Stomach (tissue), 19 donors: ENCODE measurements at places on chromosomes 7 and 10.

DNA sequence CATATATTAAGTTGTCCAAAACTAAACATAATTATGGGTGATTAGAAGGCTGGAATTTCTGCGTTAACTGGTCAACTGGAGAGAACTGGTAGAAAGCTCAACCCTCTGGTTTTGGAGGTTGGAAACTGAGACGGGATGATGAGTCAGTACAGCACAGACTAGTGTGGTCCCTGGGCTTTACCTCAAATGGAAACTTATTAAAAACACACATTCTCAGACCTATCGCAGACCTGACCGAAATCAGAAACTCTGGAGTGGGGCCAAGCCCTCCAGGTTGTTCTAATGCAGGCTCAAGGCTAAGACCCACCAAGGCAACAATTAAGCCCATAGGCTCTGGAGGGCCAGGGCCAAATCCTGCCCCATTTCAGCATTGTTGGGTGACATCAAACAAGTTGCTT lies 136.9 kb downstream of the KCNMA1 start:
- no peak for DNase-seq

GRCh38 chr10:48509974-48510692 lies 94.7 kb downstream of the ARHGAP22 start:
- DNase-seq: no peak

DNA sequence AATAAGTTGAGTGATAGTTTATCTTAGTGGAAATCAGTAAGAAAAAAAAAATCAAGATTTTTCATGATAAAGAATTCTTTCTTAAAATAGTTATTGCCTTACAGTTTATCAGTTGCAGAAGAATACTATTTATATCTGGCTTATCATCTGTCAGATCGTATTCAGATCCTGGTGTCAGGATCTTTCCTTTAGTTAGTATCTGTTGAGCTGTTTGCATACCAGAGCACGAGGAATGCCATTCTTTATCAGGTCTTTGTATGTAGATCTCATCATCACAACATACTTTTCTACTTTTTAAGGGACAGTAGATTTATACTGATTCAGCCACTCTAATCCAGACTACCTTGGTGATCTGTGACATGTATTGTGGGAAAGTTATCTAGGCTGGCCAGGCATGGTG lies 12.5 kb downstream of the ENO4 start:
- DNase-seq: no peak

DNA sequence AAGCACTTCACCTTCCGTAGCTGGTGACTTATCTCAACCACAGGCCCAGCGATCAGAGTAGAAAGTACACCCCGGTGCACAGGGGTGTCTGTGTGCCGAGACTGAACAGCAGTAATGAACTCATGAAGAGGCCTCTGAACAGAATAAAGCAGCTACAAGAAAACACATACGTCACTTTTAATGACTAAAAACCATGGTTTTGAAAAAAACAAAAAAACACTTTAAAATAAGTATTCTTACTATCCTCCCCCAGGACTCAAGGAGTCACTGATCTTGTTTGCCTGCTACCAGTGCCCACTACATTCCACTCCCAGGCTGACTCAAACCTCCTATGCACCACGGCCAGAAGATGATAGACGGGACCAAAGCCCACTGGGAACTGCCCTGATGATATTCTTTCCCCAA lies 53.8 kb downstream of the NCAPG2 start:
- no peak for DNase-seq

DNA sequence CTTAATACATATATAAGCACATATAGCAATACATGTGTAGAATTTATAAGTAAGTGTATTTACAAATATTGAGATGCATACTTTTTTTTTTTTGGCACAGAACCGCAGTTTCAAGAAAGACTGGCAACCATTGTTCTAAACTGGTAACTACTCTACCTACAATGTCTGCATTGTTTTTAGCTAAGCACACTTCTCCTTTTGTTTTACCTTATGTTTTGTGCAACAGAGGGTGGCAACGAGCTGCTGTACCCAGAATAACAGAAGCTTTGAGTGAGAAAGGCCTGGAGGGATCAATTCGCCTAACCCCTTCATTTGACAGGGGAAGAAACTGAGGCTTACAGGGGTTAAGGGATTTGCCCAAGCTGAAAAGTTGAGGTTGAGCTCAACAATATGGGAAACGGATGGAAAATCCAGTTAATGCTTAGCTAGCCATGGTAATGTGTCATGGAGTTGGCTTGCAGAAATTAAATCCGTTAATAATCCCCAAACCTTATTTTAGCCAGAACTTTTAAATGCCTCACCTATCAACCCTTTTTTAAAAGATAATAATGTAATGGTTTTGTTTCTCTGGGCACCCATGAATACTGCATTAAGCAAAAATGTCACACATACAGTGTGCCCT lies 25.5 kb downstream of the FZD1 start:
- no peak for DNase-seq

- peak; percentile 29 for DNase-seq
These were observed 204.4 kb downstream of the DIP2C start for GRCh38 chr10:484925-485661.

DNA sequence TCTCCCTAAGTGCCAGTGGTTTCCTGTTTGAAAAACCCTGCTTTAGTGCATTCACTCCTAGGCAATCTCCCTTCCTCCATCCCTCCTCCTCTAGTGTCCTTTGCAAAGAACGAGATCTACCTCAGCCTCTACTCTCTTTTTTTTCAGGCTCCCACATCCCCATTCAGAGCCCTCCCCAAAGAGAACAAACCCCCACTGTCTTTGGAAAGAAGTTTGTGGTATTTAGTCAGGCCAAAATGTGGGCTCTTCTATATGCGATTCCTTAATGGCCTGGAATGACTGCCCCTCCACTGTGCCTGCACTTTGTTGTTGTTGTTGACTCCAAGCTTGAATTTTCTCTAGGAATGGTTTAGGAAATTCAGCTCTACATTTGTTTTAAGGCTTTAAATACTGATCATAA lies 36.3 kb downstream of the PALS2 start:
- DNase-seq: no peak

DNA sequence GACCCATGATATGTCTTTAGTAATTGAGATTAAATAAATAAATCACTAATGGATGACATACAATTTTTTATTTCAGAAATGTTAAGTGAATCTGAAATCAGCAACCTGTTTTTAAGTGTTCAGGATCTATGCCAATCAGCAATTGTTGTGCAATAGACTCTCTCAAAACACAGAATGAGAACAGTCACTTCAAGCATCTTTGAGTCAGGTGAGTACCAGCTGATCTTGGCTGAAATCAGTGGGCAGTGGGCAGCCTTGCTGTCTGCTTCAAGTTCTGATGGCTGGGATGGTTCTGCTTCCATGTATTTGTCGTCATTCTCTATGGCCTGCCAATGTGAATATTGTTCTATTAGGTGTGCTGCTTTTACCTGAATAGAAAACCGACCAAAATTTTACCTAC lies 82.3 kb upstream of the NRG3 start:
- no peak for DNase-seq

DNA sequence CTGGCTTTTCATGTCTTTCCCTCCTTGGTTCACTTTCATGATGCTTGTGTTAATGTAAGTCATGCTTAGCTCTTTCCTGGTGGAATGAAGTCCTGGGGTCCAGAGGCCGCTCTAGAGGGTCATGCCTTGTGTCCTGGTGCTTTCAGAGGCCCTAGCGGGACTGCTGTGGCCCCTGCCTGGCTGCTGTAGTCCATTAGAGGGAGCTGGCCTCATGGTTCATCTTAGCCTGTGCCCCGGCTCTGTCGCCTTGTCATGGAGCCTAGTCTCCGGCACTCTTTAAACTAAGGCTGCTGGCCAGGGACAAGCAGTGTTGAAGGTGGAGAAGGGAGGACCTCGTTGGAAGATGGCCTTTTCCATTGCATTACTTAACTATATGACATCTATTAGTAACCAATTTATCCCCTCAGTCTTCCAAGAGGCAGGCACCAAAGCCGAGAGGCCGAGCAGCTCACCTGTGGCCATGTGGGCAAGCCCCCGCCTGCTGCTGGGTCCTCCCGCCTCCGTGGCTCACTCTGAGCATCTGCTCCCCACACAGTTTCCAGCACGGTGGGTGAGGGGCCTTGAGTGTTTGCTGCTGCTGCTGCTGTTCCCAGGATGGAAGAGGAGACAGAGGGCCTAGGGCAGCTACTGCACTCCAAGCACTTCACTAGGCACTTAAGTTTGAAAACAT lies 5.0 kb upstream of the NDUFB2 start:
- DNase-seq: no peak

- DNase-seq: no peak
These were observed 61.5 kb downstream of the ARID5B start for GRCh38 chr10:61962971-61963370.

GRCh38 chr10:69952821-69953221 lies 99.8 kb upstream of the MACROH2A2 start:
- DNase-seq: no peak

DNA sequence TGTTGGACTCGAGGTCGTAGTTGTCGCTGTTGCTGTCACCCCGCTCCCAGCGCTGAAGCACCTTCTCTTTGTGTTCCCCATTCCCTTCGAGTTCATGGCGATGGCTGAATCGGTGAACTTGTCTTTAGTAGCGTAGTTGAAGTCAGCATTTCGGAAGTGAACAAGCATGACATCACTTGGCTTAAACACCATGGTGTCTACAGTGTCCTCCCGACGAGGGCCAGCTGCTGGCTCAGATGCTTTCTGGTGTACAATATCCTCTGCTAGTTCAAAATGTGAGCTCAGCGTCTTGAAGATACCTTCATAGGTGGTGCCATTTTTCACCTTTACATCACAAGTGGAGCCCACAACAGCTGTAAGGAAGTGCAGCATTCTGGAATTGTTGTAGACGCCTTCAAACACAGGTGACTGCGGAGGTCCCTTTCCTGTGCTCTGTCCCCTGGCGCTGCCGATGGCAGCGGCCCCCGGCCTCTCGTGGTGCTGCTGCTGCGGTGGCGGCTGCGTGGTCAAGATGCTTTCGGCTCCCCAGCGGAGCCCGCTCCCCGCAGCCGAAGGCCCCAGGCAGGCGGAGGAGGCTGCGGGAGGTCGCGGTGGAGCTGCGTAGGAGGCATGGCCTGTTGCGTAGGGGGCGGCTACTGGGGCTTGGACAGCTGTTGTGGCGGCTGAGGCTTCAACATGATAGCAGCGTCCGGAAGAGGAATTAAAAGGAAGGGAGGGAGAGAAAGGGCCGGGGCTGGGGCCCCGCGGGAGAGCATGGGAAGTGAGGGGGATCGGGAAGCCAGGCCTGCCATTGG lies 59.3 kb downstream of the ANKMY2 start:
- DNase-seq: no peak

GRCh38 chr10:118356628-118357027 lies 14.5 kb upstream of the FAM204A start:
- no peak for DNase-seq

GRCh38 chr7:148982654-148983199 lies 45.6 kb downstream of the PDIA4 start:
- DNase-seq: no peak

- peak; percentile 64 for DNase-seq
These were observed 75.1 kb downstream of the ANKRD61 start for GRCh38 chr7:6106140-6106904.

- no peak for DNase-seq
These were observed 92.4 kb downstream of the PTPRN2 start for GRCh38 chr7:158495216-158495615.
